Stimulated activated CD8-positive, alpha-beta memory T cell treated with anti-CD3 and anti-CD28 coated beads, Interleukin-7, amount 100 ng/mL, for 24 hours (primary cell): ENCODE measurements at places on chromosomes 12 and 14.

- DNase-seq, result no peak
These were observed 13.0 kb downstream of the MTA1 start for GRCh38 chr14:105432657-105433056.

GRCh38 chr12:102958830-102959176 lies 1.3 kb downstream of the ASCL1 start:
- no peak for DNase-seq

- DNase-seq, result no peak
These were observed 25.7 kb downstream of the SPTSSA start for GRCh38 chr14:34436118-34436905.

GRCh38 chr14:99602054-99602787 lies 1.8 kb downstream of the CCDC85C start:
- no peak for DNase-seq

DNA sequence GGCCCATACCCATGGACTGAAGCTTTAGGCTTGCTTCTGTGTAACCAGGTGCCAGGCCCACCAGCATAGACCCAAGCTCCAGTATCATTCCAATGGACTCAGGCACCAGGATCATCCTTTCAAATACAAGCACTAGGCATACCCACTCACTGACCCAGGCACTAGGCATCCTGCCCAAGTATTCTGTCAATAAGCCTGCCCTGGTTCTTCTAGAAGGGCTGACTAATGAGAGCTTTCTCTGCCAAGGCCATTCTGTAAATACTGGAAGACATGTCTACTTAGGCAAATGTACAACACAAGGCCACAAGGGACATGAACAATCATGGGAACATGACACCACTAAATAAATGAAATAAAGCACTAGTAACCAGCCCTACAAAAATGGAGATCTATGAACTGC lies 352.2 kb downstream of the FSCB start:
- no peak for DNase-seq

- no peak for DNase-seq
These were observed 71.9 kb downstream of the C12orf75 start for GRCh38 chr12:105402366-105402765.

DNA sequence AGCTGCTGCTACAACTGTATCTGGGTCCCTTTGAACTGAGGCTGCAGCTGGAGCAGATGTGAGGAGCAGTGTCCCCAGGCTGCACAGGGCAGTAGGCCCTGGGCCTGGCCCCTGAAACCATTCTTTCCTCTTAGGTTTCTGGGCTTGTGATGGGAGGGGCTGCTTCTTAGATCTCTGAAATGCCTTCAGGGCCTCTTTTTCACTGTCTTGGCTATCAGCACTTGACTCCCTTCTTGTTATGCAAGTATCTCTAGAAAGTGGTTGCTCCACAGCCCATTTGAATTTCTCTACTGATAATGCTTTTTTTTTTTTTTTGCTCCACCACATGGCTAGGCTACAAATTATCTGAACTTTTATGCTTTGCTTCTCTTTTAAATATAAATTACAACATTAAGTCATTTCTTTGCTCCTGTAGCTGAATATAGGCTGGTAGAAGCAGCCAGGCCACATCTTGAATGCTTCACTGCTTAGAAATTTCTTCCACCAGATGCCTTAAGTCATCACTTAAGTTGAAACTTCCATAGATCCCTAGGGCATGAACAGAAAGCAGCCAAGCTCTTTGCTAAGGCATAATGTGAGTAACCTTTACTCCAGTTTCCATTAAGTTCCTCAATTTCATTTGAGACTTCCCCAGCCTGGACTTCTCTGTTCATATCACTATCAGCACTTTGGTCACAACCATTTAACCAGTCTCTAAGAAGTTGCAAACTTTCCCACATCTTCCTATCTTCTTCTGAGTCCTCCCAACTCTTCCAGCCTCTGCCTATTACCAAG lies 41.1 kb downstream of the ACSM4 start:
- DNase-seq, result no peak

- DNase-seq, result no peak
These were observed 467.1 kb upstream of the MGAT4C start for GRCh38 chr12:86723326-86723725.

DNA sequence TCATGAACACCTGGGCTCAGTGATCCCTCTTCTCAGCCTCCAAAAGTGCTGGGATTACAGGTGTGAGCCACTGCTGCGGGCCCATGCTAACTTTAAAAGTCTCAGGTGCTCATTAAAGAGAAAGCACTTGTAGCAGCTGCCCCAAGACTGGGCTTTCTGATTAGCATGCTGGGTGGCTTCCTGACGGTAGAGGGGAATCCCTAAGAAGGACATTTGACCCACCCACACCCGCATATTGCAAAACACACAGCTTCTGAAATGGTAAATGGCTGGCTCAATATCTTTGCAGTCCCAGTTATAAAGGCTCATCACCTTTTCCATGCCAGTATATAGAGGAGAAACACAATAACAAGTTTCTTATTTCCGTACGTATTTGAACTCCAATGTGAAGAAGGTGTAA lies 19.3 kb upstream of the BICD1 start:
- no peak for DNase-seq

- no peak for DNase-seq
These were observed 7.7 kb upstream of the SLC6A15 start for GRCh38 chr12:84920331-84920730.

GRCh38 chr12:7061138-7061537 lies 620 bp downstream of the C1S start:
- DNase-seq, result no peak

DNA sequence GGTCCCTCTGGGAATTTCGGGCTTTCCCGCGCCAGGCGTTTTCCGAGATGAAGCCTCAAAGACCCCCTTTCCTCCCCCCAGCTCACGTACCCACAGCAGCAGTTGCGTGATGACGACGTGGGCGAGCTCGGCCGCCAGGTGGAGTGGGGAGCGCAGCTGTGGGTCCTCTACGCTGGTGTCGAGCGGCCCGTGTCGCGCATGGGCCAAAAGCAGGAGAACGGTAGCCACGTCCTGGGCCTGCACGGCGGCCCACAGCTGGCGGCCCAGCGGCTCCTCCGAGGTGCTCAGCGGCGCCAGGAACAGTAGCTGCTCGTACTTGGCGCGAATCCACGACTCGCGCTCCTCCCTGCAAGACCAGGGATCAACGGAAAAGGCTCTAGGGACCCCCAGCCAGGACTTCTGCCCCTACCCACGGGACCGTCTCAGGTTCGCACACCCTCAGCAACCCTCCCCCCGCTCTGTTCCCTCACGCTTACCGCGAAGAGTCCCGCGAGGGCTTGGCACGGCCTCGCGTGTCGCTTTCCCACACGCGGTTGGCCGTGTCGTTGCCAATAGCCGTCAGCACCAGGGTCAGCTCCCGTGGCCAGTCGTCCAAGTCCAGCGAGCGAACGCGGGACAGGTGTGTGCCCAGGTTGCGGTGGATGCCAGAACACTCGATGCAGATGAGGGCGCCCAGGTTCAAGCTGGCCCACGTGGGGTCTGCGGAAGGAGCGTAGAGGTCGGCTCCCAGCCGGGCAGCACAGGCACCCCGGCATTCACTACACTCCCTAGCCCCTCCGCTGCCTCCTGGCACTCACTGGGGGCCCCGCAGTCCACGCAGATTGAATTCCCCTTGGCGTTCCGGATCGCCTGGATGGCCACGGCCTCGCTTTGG lies 11.4 kb downstream of the AGAP2 start:
- DNase-seq, result no peak
